AG04450 (cell line): ENCODE measurements at places on chromosomes 16 and 17.

DNA sequence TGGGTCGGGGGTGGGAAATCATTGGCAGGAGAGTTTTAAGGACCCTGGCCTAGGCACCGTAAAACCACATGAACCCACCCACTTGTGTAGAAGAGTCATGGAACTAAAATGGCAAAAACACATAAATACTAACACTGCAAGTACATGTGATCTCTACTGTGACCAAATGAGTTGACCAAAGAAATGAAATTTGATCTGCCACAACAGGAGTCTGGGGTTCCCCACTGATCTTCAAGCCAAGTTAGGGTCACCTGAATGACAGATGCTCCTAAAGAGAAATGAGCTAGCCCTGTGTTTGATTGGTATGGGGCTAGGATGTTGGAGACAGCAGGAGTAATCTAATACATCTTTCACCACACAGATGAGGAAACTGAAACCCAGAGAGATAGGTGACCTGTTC is 21.5 kb upstream of the SKAP1 start:
- no peak for DNase-seq

GRCh38 chr17:5115673-5116651 is at the start of gene USP6:
Gene USP6 (plus strand): TSS chr17:5116032. CDS start chr17:5130368, 14,336 bp downstream.
- DNase-seq: no peak

GRCh38 chr16:53207810-53208752 is 153.3 kb downstream of the CHD9 start:
- DNase-seq: peak; percentile 46

- DNase-seq: no peak
Observed at GRCh38 chr16:769184-769784, 8.8 kb downstream of the MSLN start.

- DNase-seq: peak; percentile 24
Observed at GRCh38 chr16:27529962-27530361, 19.8 kb downstream of the GTF3C1 start.

DNA sequence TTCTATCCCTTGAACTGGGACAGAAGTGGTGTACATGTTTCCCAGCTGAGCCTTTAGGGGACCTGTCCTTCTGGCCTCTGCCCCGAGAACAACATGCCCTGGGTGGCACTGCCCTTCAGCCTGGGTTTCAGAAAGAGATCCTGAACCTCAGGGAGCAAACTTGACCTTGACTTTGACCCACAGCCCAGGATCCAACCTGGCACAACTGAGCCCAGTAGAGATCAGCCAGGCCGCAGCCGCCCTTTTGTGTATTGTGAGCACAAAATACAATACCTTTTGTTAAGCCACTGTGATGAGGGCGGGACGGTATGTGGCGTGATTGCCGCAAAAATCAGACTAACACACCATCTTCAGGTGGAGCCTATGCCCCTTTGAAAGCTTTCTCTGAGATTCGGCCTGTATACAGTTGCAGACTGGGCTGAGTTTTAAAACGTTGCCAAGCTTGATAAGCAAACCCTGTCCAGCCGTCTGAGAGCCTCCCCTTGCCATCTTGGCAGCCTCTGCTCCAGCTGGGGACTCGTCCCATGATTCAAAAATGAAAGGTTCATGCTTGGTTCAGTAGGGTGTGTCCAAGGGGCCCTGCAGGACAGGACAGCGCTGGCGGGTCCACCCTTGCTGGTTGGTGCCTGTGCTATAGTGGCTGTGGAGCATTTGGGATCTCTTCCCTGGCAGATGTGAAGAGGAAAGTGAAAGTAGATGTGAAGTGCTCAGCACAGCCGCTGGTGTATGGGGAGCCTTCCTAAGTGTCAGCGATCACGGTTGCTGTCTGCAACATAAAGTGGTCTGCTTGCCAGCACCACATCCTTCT is 40.3 kb downstream of the FOXL1 start:
- DNase-seq: peak; percentile 8

DNA sequence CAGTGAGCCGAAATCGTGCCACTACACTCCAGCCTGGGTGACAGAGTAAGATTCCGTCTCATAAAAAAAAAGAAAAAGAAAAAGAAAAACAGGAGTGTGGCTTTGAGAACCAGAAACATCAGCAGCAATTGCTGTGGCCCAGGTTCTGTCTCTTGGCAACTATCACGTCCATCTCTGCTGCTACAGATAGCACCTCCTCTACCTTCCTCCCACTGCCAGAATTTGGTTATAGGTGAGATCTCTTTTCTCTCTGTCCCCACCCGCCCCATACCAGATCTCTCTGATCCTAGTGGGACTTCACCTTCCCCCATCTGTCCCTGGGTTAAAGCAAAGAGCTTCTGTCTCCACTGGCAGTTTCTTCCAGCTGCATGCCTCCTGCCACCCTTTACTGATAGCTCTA is 3.1 kb downstream of the TLCD2 start:
- DNase-seq: no peak

GRCh38 chr17:57914273-57915142 is 40.7 kb downstream of the CUEDC1 start:
- no peak for DNase-seq

- no peak for DNase-seq
Observed at GRCh38 chr16:89049484-89050118, 44.1 kb upstream of the ACSF3 start.

DNA sequence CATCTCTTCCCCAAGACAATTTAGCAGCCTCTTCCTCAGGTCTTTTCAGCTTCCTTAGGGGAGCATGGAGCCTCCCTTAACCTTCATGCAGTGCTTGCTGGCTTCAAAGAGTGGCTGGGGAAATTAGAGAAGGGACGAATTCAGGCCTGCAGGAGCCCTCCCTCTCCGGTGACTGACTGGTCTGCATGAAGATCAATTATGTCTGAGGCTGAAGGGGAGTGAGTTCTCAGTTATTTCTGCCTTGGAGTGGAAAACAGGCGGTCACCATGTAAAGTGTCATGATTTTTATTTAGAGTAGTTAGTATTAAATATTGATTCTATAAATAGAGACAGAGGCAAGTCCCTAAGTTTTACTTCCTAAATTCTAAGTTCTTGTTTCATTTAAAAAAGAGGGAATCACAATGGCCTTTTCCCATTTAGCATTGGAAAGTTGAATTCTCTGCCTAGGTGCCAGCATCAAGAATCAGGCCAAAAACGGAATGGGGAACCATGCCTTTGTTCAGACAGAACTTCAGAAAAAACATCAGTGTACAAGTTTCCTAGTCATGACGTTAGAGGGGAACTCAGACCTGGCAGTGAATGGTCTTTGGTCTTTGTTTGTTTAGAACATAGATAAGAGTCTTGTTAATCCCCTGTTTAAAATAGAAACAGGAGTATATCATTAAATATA is 4.4 kb downstream of the GABARAPL2 start:
- DNase-seq: no peak

DNA sequence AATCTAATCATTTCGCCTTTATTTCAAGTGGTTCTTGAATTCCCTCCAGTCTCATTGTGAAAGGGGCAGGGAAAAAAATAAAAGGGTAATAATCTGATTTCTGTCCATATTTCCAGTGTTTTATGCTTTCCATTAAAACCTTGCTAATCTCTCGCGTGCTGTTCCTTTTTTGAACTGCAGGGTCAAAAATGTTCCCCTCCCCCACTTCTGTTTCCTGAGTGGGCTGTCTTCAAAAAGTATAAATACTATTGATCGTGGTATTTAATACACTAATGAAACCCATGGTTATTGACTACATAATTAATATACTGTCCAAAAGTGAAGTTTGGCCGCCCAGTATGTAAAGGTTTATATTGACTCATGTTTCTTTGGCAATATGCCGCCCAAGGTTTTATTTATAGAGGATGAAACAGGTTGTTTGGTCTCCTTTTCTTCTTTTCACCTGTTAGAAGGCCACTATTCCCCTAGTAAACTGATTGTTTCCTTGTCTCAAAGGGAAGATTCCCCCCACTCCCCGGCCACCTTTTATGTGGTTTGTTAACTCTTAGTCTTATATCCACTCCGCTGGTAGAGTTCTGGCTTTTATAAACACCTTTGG is 69.7 kb downstream of the RPA1 start:
- no peak for DNase-seq

- no peak for DNase-seq
Observed at GRCh38 chr16:54407596-54407995, 121.0 kb upstream of the IRX3 start.

- DNase-seq: no peak
Observed at GRCh38 chr16:81513204-81514040, 68.8 kb downstream of the CMIP start.

DNA sequence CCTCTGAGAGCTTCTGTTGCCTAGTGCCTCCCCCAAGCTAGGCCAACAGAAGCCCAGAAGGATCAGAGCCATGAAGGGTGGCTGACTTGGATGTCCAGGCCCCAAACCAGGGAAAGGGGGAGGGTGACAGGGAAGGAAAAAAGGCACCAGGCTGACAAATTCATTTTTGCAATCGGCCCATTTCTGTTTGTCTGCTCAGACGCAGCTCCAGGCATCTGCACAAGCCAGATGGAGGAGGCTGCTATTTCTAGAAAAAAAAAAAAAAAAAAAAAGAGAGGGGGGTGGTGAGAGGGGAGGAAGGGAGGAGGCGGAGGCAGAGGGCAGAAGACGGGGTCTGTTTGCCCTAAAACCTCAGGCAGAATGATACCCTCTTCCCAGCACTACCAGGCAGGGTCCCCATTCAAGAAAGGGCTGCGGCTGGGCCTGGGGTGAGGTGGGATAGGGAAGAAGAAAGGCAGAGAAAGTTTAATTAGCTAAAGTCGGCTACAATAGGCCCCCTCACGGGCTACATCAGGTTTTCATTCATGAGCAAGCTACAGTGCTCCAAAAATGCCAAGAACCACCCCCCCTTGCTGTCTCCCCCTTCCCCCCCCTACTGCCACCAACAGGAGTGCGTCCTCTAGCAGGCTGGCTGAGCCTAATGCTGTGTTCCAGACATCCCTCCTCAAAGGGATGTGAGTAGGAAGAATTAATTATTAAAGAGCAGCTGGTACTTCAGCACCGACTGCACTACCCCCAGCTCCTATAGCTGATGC is 2.4 kb downstream of the HDAC5 start:
- no peak for DNase-seq

DNA sequence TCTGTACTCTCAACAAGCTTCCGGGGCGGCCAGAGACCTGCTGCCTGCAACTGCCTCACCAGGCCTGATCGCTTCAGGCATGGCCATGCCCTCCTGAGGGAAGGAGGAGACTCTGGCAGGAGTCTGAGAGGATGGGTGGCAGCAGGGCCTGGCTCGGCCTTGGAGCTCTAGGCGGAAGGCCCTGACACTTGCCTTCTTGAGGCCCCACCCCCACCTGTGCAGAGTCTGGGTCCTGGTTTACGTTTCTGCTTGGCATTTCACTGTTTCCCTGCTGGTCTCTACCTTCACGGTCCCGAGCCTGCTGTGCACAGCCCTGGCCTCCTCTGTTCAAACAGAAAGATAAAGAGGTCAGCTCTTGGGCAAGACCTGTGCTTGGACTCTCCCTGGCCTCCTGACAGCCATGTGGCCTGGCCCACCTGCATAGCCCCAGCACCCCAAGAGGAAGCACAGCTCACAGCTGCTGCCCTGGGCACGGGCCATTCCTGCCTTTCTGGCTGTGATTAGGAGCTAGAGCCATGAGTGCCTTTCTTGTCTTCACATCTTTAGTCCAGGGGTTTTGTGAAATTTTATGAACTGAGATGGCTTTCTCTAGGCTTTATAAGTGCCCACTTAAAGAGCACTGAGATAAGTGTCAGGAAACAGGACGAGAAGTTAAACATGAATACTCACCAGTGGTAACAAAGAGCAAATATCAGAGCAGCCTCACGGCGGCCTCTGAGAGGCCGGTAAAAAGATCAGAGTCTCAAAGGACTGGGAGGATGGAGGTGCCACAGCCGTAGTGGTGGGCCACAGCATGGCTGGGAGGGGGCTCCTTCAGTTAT is 25.6 kb upstream of the MTSS2 start:
- no peak for DNase-seq

GRCh38 chr16:50309527-50310307 is 43.4 kb downstream of the ADCY7 start:
- DNase-seq: no peak

DNA sequence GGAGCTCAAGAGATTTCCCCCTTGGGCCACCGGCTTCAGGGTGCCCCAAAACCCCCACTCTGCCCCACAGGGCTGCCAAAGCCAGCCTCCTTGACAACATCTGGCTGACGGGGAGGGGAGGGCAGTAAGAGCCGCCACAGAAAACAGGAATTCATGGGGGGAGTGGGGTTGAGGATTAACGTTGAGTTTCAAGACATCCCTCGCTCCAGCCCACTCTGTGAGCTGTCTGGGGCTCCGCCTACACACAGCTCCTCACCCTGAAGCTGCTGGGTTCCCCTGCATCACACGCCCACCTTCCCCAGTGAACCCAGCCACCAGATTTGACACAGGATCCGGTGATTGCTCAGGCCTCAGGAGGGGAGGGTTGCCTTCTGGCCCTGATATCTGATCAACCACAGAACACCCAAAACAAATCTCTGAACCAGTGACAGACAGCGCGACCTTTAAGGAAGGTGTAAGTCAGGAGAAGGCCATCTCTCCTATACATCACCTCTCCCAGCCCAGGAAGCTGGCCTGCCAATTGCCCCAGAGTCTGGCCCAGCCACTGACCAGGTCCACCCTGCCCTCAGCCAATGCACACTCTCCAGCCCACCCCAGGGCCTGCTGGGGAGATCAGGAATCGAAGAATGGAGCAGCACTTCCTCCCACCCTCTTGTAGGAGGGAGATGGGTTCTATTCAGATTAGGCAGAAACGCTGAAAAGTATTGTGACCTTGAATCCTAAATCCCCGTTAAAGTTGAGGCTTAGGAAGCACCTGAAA is 132.1 kb downstream of the CLEC16A start:
- DNase-seq: no peak

GRCh38 chr16:84999200-84999599 is 12.1 kb downstream of the ZDHHC7 start:
- DNase-seq: no peak

GRCh38 chr16:19169082-19169639 is 1.1 kb downstream of the SYT17 start:
- no peak for DNase-seq

DNA sequence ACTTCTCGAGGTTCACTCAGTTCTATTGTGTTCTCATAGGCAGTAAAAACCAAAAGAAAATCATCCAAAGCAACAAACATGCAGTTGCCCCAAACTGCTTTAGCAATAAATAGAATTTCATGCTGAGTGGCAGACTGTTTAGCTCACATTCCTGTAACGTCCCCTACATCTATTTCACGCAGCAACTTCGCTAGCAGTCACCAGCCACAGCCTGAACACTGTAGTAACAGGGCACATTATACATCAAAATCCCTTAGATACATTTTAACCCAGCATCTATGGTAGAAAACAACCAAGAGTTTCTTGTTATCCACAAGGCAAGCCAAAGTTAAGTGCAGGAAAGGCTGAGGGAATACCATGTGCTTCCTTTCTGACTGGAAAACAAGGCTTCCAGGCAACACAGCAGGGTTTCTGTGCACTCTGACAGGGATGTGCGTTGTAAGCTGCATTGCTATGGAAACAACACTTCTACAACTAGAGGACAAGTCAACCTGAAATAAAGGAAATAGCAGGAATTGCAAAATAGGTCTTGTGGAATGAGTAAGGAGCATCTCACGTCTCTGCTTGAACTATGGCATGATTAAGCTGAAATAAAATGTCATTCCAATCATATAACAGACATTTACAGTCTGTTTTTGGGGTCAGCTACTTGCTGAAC is 55.4 kb downstream of the CFDP1 start:
- peak; percentile 63 for DNase-seq
